IMR-90 (cell line): ENCODE measurements at places on chromosomes 1 and 21.
A peak's percentile ranks its signal among the peaks of the same experiment; 100 is the strongest.

- DNase-seq = no peak
Observed at GRCh38 chr1:30313584-30313983, 409.8 kb downstream of the MATN1 start.

DNA sequence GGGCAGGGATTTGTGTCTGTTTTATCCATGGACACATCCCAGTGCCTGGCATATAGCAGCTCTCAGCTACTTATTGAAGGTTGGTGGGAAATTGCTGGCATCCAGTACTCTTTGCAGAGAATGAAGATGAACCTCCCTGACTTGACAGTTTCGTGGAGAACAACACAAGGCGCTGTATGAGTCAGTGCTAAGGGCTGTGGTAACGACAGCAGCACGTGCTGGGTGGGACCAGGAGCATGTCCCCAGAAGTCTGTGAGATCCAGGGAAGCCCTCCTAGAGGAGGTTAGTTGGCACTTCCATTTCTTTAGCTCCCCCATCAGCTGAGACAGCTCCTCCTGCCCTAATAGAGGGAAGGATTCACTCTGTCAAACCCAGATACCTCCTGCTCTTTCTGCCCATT, 25.9 kb upstream of the IL19 start:
- DNase-seq = peak; percentile 21

DNA sequence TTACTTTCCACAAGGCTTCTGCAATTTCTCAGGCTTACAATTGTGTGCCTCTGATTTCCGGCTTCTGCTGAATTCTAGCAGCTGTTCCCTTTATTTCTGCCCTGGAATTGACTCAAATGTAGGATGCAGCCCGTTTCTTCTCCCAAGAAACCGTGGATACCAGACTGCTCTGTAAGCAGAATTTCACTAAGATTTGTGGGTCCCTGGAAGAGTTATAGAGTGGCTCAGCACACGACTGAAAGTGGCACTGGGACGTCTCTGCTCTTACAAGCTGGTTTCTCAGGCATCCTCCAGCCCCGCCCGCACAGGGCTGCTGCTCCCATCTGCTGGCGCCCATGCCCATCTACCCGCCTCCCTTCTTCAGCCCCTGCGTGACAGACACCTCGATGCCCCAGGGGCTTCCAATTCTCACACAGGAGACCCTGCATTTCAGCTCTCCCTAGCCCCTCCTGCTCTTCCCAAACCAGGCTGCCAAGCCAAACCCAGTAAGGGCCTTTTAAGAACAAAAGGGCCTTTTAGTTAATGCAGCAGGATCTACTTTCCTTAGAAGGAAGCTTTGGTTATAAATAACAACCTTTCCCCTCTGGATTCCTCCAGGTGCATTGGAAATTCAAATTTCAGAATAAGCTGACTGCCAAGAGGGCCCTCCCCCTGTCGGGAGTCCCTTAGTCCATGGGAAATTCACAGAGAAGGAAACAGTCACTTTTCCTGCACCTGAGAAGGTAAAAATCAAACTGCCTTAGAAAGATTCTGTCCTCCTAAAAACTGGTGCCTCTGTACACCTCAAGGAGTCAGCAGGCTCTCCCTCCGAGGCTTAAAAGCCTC, 45.4 kb upstream of the TENT5B start:
- DNase-seq = no peak

- DNase-seq = no peak
Observed at GRCh38 chr1:212437179-212437798, 4.6 kb downstream of the NENF start.

DNA sequence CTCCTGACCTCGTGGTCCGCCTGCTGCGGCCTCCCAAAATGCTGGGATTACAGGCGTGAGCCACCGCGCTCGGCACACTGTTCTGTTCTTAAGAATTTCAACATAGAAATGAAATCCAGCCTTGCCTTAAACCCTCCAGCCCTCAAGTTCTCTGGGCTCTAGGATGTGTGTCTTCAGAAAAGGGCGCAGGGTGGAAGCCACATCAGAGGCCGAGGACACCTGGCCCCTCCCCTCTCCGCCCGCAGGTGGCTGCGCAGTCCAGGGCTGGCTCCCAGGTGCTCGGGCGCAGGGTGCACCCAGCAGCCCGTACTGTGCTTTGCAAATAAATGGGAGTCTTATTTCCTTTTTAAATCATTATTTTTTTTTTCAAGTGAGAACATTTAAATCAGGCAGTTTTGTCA, 2.0 kb upstream of the C1orf174 start:
- no peak for DNase-seq

DNA sequence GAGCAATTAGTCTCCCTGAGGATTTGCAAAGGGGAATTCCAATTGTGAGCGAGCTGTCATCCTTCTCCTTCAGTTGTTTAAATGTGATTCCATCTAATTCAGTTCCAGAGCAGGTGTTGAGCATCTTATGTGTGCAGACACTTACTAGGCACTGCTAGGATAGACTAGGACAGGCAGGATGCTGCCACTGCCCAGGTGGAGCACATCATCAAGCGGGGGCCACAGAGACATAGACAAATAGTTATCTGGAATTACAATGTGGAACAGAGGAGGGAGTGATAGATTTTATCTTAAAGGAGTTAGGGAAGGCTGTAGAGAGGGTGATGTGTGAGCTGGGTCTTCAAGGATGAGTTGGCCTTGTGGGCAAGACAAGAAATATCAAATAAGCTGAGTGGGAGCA, 55.9 kb downstream of the CDC7 start:
- no peak for DNase-seq
